ENCODE measurements at places on chromosomes 3 and 15.

DNA sequence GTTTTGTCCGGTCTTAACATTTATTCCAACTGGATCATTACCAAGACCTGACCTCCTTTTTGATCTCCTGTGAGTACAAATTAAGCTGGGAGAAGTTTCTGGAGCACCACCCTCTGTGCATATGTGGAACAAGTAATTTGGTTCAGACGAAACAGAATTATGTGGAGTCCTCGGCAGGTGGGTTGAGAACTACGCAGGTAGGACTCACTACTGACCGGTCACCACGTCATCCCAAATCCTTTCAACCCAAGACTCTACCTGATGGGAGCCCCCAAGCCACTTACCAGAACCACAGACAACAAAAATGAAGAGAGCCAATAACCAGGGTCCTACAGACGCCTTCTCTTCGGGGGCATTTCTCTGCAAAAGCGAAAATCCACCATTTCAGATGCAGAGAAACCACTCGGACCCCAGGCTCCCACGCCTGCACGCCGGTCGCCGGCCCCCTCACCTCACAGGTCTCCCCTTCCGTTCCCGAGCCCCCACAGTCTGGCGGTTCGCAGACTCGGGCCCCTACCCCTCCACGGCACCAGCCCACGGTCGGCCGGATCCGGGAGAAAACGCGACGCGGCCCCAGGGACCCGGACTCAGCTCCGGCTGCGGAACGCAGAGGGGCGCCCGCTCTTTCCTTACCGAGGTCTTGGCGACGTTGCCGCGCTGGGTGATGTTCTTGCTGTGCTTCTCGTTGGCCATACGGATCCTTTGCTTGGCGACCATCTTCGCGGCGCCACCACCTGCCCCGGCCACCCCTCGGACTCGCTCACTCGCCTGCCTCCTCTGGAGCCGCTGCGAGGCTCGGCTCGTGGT lies 674 bp downstream of the SERP1 start:
- no peak for DNase-seq

GRCh38 chr15:67179411-67179995 lies 75.0 kb downstream of the AAGAB start:
- DNase-seq = no peak

DNA sequence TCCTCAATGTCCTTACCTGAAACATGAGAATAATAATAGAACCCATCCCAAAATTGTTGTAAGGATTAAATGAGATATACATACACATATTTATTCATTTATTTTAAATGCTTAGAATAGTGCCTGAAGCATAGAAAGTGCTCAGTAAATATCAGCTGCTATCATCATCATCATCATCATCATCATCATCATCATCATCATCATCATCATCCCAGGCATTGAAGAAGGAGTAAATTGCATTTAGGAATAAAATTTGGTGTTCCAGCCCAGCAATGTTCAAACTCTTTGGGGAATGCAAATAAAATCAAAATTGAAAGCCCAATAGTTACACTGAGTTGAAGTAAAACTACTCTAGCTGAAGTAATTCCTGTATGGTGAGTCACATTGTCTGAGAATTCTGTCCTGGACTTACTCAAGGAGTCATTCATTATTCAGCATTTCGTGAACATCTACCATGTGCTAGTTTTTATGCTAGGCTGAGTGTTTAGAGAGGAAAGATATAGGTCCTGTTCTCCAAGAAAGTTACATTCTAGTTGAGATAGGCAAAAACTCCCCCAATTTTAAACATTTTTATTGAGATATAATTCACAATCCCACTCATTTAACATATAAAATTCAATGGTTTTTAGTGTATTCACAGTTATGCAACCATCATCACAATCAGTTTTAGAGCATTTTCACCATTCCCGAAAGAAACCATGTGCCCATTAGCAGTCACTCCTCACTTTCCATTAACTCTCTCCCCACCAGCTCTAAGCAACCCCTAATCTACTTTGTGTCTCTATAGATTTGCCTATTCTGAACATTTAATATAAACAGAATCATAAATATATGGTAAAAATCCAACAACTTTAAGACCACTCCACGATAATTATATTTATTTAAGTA lies 107.2 kb downstream of the FRMD5 start:
- DNase-seq = no peak

DNA sequence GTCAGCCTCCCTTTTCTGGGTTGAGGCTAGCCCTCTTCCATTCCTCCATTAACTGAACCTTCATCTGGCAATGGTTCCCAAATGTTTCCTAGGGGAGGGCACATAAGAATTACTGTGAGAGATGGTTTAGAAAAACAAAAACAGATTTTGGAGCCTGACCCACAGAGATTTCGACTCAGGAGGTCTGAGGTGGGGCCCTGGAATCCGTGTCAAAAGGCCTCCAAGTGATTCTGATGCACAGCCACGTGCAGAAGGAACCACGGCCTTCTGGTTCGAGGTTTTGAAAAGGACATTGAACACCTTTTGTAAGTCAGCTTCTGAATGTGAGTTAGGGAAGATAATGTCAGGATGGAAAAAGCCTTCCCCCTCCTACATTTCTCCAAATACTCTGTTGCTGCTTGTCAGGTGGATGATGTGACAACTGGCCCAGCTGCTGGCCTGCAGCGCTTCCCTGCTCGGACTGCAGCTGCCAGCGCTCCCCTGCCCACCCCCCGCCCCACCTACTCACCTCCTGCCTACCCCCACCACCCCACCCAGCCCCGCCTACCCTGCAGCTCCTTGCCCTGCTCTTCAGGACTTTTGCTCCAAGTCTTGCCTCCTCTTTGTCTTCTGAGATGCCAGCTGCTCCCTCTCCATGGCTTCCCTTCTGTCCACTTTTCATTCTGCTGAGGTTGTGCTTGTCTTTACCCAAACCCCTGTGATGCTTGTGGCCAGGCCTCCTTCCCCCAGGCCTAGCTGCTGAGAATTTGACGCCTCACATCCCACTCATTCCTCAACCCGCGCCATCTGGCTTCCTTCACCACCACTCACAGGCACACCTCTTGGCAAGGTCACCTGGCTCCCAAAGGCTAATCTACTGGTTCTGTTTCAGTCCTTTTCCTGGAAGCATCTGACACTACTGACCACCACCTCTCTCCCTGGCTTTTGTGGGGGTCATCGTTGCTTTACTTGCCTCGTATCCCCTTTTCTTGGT lies 6.6 kb downstream of the EHD4 start:
- DNase-seq = no peak

DNA sequence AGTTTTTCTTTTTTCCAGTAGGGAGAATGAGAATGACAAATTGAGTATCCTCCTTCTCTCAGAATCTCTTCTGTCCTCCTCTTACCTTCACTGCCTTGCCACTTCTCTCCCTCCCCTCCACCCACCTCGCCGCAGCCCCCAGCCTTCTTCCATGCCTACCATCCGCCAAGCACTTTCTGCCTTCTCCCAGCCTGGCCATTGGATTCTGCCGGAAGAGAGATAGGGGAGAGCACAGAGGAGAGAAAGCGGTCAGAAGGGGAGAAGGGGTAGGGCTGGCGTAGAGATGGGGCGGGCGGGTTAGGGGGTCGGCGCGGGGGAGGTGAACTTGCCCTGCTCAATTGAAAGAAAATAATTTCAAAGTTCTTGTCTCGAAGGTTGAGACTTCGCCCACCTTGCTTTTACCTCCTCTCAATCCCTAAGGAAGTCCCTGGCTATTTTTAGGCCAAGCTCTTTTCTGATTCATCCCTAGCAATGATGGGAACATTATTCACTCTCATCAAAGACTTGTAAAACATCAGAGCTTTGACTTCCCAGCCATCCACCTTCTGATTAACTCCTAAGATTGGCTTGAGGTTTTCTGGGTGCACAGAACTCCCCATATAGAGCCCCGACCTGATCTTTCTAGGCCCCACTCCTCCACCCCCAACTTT lies 811 bp downstream of the C3orf52 start:
- no peak for DNase-seq

- DNase-seq = no peak
Measured at GRCh38 chr3:128736601-128737000, 10.6 kb downstream of the RAB7A start.

- DNase-seq = no peak
Measured at GRCh38 chr15:85727068-85727467, 67.7 kb downstream of the KLHL25 start.
